Psoas muscle (tissue), 8 donors: ENCODE measurements at places on chromosomes 7 and 10. TPM values are rescaled to one million over a fixed set of nuclear protein-coding genes. Genes with fewer than 3 reads are reported as not detected.

Gene EPHA1
- not detected for total RNA-seq

Gene FMC1
- total RNA-seq: 36.9 TPM

Gene UFSP1
- 5.4 TPM for total RNA-seq

Gene CLRN3
- not detected for total RNA-seq

DNA sequence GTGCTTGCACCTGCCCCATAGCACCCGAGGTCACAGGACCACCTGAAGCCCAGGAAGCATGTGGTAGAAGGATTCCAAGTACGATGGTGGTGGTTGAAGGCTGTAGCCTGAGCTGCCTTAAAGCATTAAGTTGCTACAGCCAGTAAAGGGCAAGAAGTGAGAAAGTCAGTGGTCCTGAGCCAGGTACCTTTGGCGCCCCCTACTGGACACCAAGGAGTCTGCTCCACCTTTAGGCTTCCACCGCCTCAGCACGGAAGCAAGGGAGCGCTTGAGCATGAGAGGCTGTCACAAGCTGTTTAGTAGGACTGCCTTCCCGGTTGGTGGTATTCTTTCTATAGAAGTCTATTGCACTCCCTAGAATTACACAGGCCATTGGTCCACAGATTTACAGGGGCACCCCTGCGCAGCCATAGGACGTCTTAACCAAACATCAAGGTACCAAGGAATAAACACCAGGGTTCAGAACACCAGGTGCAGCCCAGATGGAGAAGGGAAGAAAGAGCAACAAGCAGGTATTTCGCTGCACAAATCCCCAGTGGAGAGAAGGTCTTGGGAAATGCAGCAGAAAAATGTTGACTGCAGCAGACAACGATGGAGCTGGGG lies 2.2 kb downstream of the CRTAC1 start:
- no peak for DNase-seq
- H3K27ac ChIP-seq: no peak overlapping the region
- H3K27me3 ChIP-seq: peaks cover 5% of the 10 kb centered on the region
- H3K36me3 ChIP-seq: no peaks in the 10 kb centered on the region
- H3K4me3 ChIP-seq: no peak overlapping the region

DNA sequence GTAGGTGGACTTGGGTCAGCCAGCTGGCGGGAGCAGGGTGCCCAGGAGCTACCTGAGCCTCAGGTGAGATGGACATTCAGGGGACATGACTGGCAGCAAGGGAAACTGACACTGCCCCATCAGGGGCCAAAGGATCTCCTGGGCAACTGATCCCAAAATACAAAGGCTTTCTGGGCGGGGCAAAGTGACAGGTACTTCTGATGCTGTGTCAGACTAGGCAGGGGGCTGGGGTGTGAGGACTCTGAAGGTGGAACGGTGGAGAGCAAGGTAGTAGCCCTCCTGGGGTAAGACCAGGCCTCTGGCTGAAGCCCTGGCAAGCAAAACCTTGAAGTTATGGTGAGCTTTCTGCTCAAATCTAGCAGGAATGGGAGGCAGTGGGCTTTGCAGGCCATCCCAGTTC lies 4.4 kb downstream of the OPN4 start:
- no peak for DNase-seq
- peaks cover 27% of the 10 kb centered on the region for H3K4me1 ChIP-seq
- no peaks in the 10 kb centered on the region for H3K36me3 ChIP-seq
- no peak overlapping the region for H3K4me3 ChIP-seq
- H3K27ac ChIP-seq: no peak overlapping the region

GRCh38 chr10:43093423-43094076 lies 16.7 kb downstream of the RET start:
- peaks cover 8% of the 10 kb centered on the region for H3K27me3 ChIP-seq
- no peaks in the 10 kb centered on the region for H3K4me1 ChIP-seq
- H3K36me3 ChIP-seq: no peaks in the 10 kb centered on the region
- H3K27ac ChIP-seq: no peak overlapping the region
- DNase-seq: no peak

GRCh38 chr7:102253973-102254370 lies 32.7 kb upstream of the SH2B2 start:
- H3K4me1 ChIP-seq: no peaks in the 10 kb centered on the region
- no peak overlapping the region for H3K27ac ChIP-seq
- no peak overlapping the region for H3K4me3 ChIP-seq
- DNase-seq: no peak
- no peaks in the 10 kb centered on the region for H3K27me3 ChIP-seq

DNA sequence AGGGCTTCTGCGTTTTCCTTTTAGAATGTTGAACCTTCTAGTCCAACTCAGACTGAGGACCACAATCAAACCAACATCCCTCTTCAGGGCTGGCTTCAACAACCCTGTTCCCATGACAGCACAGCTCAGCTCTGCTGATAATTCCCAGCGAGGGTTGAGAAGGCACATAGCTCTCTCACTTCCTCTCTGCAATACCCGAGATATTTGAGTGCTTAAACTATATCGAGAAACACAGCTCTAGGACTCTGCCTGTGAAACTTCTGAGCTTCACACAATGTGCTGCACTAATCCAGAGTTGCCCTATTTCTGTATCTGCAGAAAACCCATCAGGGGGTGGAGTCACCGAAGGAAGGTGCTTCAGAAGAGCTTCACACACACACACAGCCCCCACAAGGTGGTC lies 1.6 kb upstream of the ADARB2 start:
- H3K4me3 ChIP-seq: no peak overlapping the region
- peaks cover 37% of the 10 kb centered on the region for H3K27me3 ChIP-seq
- H3K4me1 ChIP-seq: no peaks in the 10 kb centered on the region
- no peak overlapping the region for H3K27ac ChIP-seq

DNA sequence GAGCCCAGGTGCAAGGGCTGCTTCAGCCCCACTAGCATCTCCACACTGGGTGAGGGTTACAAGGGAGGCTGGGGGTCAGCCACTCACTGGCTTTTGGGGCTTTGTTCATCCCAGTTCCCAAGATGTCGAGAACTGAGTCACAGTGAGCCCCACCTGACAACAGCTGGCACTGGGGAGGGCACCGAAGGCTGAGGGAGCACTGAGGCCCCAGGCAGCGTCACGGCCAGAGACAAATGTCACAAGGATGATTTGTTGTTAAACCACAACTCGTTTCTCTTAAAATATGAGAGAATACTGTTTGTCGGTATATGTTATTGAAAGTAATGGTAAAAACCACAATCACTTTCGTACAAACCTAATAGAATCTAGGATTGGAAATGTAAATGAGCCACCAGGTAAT lies 219.9 kb downstream of the CELF2 start:
- H3K4me3 ChIP-seq: no peak overlapping the region
- no peak overlapping the region for H3K27ac ChIP-seq
- no peaks in the 10 kb centered on the region for H3K27me3 ChIP-seq
- no peak for DNase-seq

- H3K27ac ChIP-seq: no peak overlapping the region
- H3K4me1 ChIP-seq: no peaks in the 10 kb centered on the region
- no peaks in the 10 kb centered on the region for H3K36me3 ChIP-seq
- H3K4me3 ChIP-seq: no peak overlapping the region
- DNase-seq: no peak
These were observed 205.0 kb downstream of the BBS9 start for GRCh38 chr7:33334349-33334748.
